CD4-positive, alpha-beta T cell treated with Interleukin-4 for 4 hours (primary cell): ENCODE measurements at places on chromosomes 2 and 18.
A peak's percentile ranks its signal among the peaks of the same experiment; 100 is the strongest.

- no peak for DNase-seq
Measured at GRCh38 chr2:124091721-124092120, 66.6 kb downstream of the CNTNAP5 start.

DNA sequence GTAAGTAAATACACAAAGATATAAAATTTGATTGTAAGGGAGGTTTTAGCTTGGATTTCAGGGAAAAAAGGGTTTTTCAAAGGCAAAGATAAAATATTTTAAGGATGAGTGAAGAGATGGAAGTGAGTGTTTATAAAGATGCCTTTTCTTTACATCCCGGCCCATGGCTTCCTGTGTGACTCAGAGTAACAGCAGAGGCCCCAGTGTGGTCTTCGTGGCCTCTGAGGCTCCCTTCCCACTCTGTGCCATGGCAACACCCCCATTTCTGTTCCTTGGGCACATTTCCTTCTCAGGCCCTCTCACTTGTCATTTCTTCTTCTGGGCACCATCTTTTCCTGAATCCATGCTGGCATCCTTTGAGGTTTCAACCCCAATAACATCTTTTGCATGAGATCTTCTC is 92.6 kb upstream of the TMEM18 start:
- DNase-seq = no peak

DNA sequence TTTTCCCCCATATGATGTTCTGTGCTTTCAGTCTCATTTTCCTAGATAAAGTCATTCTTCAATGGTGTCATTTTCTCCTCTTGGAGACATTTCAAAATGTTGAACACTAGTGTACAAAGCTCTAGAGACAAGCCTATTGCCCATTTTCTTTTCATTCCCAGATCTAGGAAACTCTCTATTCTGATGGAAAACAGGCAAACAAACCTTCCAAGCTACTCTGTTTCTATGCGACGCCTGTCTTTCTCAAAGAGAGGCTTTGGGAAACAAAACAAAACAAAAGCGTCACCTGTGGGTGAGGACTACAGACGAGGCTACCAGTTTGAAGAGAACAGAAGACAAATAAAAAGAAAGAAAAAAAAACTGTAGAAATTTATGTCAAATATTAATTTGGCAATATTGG is 311.0 kb downstream of the CBLN2 start:
- DNase-seq = no peak

- no peak for DNase-seq
Measured at GRCh38 chr18:28594034-28594433, 417.1 kb upstream of the CDH2 start.

DNA sequence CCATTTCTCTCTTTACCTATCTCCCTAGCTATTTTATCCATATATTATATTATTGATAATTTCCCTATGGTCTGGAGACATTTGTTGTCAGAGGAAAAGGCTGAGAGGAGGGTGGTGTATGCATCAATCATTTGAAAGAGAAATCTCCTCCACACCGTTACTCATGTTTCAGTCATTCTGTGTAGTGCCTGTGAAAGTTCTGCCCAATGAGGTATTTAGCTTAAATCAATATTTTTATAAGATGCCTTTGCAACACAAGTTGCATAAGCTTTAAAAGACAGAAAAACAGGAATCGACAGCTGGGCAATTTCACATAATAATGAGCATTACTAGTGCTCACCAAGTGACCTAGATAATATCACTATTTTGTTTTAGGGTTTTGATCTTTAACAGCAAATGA is 363.7 kb upstream of the FSIP2 start:
- DNase-seq = no peak

DNA sequence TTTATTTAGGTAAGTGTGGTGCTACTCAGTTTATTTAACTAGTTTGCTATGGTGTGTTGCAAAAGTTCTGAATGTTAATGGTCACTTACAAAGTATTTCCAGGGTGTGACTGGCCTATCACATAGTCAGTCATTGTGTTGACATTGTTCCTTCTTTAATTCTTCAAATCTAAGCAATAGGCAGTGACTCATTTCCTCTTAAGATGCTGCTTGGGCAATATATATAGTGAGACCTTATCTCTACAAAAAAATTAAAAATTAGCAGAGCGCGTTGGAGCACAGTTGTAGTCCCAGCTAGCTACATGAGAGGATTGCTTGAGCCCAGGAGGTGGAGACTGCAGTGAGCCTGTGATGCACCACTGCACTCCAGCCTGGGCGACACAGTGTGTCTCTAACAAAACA is 5.8 kb upstream of the CCDC88A start:
- DNase-seq = no peak

DNA sequence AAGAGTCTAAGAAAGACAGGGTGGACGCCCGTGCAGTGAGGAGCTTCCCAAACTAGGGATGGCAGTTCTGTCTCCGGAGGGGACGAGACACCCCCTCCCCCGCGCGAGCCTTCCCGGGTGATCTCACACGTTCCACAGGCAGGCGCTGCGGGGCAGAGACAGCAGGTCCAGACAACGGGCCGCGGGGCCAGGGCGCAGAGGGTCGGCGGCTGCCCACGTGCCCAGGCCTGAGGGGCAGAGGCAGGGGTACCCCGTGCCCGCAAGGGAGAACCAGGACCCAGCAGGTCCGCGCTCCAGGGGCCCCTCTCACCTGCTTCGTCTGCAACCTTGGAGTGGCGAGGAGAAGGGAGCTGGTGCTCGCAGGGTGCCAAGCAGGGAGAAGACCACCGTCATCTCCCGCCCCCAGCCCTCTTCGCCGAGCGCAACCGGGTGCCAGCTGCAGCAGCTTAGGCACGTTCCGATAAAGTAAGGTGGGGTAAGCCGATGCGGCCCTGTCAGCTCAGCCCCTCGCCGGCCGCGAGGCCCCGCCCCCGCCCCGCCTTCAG is at the start of gene GPR155:
TSS of gene GPR155 (minus strand) at position 467 of the 545 bp plus-strand sequence. CDS start 5,073 bp downstream, outside the sequence.
- DNase-seq = peak; percentile 13

DNA sequence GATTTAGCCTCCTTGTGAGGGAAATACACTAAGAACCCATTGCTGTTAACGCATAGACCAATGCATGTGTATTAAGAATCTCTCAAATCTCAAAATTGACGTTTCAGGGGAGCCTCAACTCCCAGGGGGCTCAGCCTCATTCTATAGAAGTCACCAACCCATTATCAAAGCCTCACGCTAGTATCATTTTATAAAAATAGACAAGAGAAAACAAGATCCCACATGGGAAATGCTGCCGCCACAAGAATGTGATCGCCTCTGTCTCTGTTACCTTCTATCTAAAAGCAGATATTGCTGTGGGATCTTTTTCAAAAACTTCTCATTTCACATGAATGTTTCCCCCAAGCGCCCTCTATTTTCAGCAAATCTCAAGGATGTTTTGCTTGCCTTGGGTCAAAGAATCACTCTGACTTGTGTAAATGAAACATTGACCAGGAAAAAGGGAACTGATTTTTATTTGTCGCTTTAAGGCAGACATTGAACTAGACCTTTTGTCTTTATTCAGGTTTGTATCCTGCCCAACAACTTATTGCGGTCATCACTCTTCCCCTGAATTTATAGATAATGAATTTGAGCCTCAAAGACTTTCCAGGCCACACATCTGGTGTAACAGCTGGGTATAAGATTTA is 679.0 kb upstream of the ID2 start:
- no peak for DNase-seq

GRCh38 chr2:130844161-130844560 is 7.4 kb downstream of the ARHGEF4 start:
- DNase-seq = no peak

DNA sequence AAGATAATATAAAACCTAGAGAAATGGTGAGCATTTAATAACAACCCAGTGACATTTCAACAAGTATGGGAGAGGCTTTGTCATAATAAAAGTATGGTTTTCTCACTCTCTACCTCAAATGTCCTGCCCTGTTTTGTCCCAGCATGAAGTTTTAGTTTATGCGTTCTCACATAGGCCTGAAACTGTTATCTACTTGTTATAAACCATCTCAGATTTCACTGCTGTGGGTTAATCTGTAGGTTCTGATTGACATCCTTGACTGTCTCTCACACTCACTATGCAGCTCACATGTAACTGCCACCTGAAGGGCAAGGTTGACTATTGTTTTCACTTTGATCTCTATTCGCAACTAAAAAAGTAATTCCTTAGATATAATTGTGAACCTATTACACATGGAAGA is 44.9 kb downstream of the ZEB2 start:
- peak; percentile 30 for DNase-seq

- peak; percentile 38 for DNase-seq
Measured at GRCh38 chr2:197113275-197113711, 186.8 kb upstream of the PGAP1 start.

DNA sequence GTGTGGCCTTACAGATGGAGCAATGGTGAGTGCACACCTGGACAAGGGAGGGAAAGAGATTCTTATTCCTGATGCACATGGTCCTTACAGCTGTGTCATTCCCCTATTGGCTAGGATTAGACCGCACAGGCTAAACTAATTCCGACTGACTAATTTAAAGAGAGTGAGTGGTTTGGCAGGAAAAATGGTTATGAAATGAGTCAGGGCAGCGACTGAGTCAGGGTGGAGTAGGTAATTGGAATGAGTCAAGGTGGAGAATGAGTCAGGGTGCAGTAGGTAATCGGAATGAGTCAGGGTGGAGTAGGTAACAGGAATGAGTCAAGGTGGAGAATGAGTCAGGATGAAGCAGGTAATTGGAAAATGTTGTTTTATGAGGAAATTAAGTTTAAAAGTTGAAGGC is 1353.7 kb upstream of the LRRTM1 start:
- no peak for DNase-seq
